ENCODE measurements at places on chromosomes 6 and 20.
A peak's percentile ranks its signal among the peaks of the same experiment; 100 is the strongest.

- DNase-seq, result no peak
Measured at GRCh38 chr6:4510906-4511640, 265.1 kb upstream of the CDYL start.

DNA sequence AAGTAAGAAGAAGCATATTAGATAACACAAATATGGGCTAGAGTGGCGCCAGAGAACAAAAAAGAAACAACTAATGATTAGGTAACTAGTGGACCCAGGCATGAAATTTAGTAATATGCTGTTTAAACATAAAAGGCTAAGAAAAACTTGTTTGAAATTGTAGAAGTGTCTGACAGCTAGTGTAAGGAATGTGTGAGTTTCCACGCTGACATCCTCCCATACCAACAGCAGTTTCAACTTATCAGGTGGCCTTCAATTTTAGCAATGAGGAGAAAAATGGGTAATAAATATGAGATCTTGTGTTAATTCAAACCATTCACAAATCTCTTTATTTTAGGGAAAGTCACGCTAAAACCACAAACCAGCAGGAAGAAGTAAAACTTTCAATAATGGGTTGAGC is 440.2 kb upstream of the FLRT3 start:
- DNase-seq, result no peak

- DNase-seq, result no peak
Measured at GRCh38 chr6:107737397-107737793, 86.7 kb downstream of the SCML4 start.

DNA sequence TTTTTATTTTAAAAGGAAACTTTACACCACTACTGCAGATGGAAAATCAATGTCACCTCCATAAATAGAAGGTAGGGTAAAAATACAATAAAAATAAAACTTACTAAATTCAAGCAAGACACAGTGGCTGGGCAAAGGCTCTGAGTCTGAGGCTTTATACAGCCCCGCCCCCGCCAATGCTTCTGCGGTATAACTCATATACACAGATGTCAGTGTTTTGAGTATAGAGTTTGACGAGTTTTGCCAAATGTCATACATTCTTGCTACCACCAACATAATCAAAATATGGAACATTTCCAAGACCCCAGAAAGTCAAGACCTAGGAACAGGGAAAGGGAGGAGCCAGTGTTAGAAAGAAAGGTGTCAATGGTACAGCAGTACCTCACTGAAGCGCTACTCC is 12.8 kb downstream of the NFATC2 start:
- peak; percentile 27 for DNase-seq
